ENCODE measurements at places on chromosomes 11 and 22.

DNA sequence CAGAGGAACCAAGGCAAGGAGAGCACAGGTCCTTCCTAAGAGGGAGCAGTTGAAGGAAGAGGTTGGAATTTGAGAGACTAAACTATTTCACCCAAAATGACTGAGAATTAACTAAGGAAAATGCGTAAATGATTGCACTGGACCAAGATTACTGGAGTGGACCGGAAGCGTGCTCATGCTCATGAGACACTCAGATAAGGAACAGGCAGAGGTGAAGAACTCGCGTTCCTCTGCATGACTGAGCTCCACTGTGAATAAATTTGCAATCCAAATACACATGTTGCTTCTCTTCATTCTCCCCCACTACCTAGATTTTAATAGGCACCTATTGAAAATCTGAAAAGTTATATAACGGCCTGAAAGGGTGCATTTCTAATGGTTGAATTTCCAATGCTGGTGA is 207.0 kb downstream of the KIRREL3 start:
- DNase-seq = no peak
- H3K4me3 ChIP-seq = no peak overlapping the region
- no peaks in the 10 kb centered on the region for H3K27me3 ChIP-seq
- H3K4me1 ChIP-seq = no peaks in the 10 kb centered on the region
- H3K27ac ChIP-seq = no peak overlapping the region
- H3K36me3 ChIP-seq = no peaks in the 10 kb centered on the region

DNA sequence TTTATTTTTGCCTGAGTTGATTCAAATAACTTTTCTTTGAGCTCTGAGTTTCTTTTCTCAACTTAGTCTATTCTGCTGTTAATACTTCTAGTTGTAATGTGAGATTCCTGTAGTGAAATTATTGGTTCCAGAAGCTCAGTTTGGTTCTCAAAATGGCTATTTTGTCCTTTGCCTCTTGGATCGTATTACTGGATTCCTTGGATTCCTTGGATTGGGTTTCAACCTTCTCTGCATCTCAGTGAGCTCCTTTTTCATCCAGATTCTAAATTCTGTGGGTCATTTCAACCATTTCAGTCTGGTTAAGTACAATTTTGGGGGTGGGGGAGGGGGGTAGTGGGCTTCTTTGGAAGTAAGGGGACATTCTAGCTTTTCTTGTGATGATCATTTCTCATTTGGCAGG is 341.1 kb upstream of the CNTN5 start:
- no peaks in the 10 kb centered on the region for H3K4me1 ChIP-seq
- H3K27me3 ChIP-seq = no peaks in the 10 kb centered on the region

- no peaks in the 10 kb centered on the region for H3K27me3 ChIP-seq
- H3K4me1 ChIP-seq = no peaks in the 10 kb centered on the region
- H3K36me3 ChIP-seq = no peaks in the 10 kb centered on the region
Measured at GRCh38 chr11:122923302-122923701, 40.7 kb downstream of the JHY start.

DNA sequence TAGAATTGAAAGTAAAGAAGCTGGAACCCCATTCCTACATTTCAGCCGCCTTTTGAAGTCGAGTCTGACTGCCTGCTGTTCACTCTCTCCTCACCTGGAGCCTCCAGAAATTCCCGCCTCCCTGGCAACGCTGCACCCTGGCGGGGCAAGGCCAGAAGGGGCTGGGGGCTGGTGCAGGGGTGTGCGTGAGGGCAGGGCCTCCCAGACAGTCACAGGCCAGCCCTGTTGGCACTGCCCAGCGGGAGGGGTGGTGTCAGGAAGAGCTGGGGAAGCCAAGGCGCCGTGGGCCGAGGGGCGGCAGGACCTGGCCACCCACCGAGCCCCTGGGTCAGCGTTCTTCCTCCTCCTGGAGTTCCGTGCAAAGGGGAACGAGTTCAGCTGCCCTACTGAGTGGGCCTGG is 123.2 kb downstream of the KCNQ1OT1 start:
- H3K4me3 ChIP-seq = no peak overlapping the region
- H3K36me3 ChIP-seq = no peaks in the 10 kb centered on the region
- DNase-seq = no peak
- no peaks in the 10 kb centered on the region for H3K27me3 ChIP-seq

GRCh38 chr11:20668844-20669819 is at the start of gene NELL1:
NELL1 (plus strand) TSS chr11:20669586.
- H3K27me3 ChIP-seq = no peaks in the 10 kb centered on the region
- H3K4me1 ChIP-seq = no peaks in the 10 kb centered on the region
- no peak within 1 kb of the TSS for H3K27ac ChIP-seq
- no peaks in the 10 kb centered on the region for H3K36me3 ChIP-seq
- H3K4me3 ChIP-seq = peak within 1 kb of the TSS; percentile 13

DNA sequence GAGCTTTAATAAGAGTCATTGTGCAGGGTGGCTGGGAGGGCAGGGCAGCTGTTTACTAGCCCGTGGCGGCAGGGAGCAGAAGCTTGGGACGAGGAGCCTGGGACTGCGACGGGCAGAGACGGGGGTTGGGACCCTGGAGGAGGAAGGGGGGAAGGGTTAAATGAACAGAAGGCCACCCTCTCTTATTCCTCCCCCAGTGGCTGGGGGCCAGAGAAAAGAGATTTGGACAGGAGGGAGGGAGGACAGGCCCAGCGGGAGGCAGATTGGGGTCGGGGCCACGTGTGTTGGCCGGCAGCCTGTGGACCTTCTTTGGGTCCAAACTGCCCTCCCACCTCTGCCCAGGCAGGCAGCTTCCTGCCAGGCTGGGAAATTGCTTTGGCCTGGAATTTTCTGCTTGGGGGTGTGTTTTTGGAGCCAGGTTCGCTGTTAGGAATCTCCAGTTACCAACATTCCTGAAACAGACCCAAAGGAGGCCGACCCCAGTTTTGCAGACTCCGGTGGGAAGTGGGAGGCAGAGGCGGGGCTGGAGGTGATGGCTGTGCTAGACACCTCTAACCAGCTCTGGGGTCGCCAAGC is 50.2 kb downstream of the APOL3 start:
- no peaks in the 10 kb centered on the region for H3K4me1 ChIP-seq
- H3K36me3 ChIP-seq = no peaks in the 10 kb centered on the region
- H3K27me3 ChIP-seq = no peaks in the 10 kb centered on the region
- no peak overlapping the region for H3K27ac ChIP-seq
- no peak overlapping the region for H3K4me3 ChIP-seq
- DNase-seq = no peak
